ENCODE measurements at places on chromosomes 1 and 21. TPM values are rescaled to one million over a fixed set of nuclear protein-coding genes. Genes with fewer than 3 reads are reported as not detected.
A peak's percentile ranks its signal among the peaks of the same experiment; 100 is the strongest.

GRCh38 chr1:118899340-118899739 lies 88.8 kb downstream of the TBX15 start:
- H3K27me3 ChIP-seq = no peaks in the 10 kb centered on the region
- H3K4me3 ChIP-seq = no peak overlapping the region
- no peak for DNase-seq
- no peaks in the 10 kb centered on the region for H3K36me3 ChIP-seq
- no peaks in the 10 kb centered on the region for H3K4me1 ChIP-seq

GRCh38 chr1:220616836-220617235 lies 73.3 kb upstream of the C1orf115 start:
- no peak for DNase-seq
- no peaks in the 10 kb centered on the region for H3K36me3 ChIP-seq
- no peaks in the 10 kb centered on the region for H3K4me1 ChIP-seq
- H3K27me3 ChIP-seq = no peaks in the 10 kb centered on the region
- H3K27ac ChIP-seq = no peak overlapping the region

- no peaks in the 10 kb centered on the region for H3K27me3 ChIP-seq
- peak overlapping the region; percentile 52 for H3K27ac ChIP-seq
- no peak overlapping the region for H3K4me3 ChIP-seq
- peaks cover 3% of the 10 kb centered on the region for H3K4me1 ChIP-seq
- no peaks in the 10 kb centered on the region for H3K36me3 ChIP-seq
- peak; percentile 62 for DNase-seq
Measured at GRCh38 chr1:9877962-9878361, 32.1 kb downstream of the CTNNBIP1 start.

DNA sequence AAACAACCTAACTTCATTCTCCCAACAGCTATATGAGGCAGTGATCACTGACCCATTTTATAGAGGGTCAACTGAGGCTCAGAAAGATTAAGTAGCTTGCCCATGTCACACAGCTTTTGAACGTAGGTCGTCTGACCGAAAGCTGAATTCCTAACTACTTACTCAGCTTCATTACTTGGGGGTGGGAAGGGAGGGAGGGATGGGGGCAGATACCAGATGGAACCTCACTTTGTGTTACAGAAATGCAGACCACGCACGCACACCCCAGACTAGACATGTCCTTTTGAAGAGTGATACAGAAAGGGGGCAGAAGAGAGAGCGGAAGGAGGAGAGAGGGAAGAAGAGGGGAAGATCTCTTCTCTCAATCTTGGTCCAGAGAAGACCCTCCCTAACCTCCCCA lies 2.3 kb downstream of the ADGRB2 start:
- no peaks in the 10 kb centered on the region for H3K36me3 ChIP-seq
- no peak for DNase-seq
- peaks cover 16% of the 10 kb centered on the region for H3K4me1 ChIP-seq
- no peak overlapping the region for H3K4me3 ChIP-seq
- no peaks in the 10 kb centered on the region for H3K27me3 ChIP-seq
- H3K27ac ChIP-seq = no peak overlapping the region

DNA sequence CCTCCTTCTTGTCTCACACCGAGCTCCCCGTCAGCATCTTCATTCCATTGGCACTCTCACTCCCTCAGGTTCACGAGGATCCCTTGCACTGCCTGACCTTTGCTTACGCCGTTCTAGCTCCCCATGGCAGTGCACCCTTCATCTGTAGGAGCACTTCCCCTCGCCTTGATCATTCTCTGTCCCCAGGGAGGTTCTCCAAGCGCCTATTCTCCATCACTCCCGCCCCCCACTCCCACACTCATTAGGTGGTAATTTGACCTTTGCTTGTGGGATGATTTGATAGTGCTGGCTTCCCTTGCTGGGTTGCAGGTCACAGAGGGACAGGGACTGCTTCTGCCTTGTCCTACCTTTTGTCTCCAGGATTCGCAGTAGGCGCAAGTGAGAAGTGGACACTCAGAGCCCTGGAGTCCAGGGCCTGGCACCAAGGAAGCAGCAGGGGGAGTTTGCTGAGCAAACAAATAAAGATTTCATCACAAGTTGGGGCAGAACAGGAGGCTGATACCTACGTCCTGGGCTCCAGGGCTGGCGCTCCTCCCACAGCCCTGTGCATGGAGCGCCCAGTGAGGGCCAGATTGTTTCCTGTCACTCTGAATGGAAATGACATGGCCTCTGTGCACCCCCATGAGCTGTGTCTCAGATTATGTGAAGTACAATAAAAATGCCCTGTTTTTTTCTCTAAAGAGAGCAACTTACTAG lies 82.0 kb upstream of the RUNX3 start:
- H3K27ac ChIP-seq = no peak overlapping the region
- no peaks in the 10 kb centered on the region for H3K36me3 ChIP-seq
- no peak overlapping the region for H3K4me3 ChIP-seq
- no peaks in the 10 kb centered on the region for H3K4me1 ChIP-seq
- no peaks in the 10 kb centered on the region for H3K27me3 ChIP-seq

DNA sequence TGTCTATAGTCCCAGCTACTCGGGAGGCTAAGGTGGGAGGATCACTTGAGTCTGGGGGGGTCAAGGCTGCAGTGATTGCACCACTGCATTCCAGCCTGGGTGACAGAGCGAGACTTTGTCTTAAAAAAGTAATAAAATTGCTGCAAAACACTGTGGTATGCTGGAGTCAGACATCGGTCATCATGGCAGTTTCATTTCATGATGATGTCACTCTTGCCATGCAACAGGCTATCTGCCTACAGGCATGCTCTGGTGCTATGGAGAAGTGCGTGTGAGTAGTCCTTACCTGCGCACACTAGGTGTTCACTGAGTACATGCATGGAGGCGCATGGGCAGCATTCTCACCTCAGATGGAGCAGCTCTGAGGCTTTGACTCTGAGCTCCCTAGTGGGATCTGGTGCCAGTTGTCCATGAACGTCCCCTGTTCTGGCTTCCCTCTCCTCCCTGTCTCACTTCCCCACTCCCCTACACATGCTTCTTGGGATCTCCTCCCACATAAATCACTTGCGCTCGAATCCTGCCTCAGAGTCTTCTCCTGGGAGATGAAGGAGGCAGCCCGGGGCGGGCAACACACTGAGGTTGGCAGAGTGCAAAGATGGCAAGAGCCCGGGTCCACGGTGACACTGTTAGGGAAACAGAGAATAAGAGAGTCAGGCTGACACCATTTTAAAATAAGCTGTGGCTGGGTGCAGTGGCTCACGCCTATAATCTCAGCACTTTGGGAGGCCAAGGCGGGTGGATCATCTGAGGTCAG lies 10.4 kb upstream of the CELA3B start:
- no peaks in the 10 kb centered on the region for H3K27me3 ChIP-seq
- H3K4me3 ChIP-seq = no peak overlapping the region
- H3K4me1 ChIP-seq = no peaks in the 10 kb centered on the region
- H3K27ac ChIP-seq = no peak overlapping the region
- DNase-seq = no peak

CLDN17 gene
- not detected for total RNA-seq

- no peak overlapping the region for H3K4me3 ChIP-seq
- H3K4me1 ChIP-seq = no peaks in the 10 kb centered on the region
- no peak overlapping the region for H3K27ac ChIP-seq
- no peaks in the 10 kb centered on the region for H3K36me3 ChIP-seq
- no peaks in the 10 kb centered on the region for H3K27me3 ChIP-seq
- DNase-seq = no peak
Measured at GRCh38 chr21:35601211-35601610, 459.1 kb downstream of the SETD4 start.

DNA sequence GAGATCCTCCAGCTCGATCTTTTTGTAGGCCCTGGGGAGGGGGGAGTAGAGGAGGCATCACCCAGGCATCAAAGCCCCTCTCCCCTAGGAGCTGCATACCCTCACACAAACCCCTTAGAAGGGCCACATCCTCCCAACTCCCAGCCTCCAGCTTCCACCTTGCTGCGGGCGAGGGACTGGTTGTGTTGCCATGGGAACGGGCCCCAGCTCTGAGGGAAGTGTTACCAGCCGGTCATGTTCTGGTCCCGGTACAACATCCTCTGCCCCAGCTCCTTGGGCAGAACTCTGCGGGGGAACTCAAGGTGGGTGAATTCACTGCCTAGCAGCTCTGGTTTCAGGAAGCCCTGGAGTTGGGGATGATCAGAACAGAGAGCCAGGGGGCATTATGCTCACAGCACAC lies 4.1 kb downstream of the PPM1J start:
- H3K4me3 ChIP-seq = no peak overlapping the region
- no peak for DNase-seq
- H3K36me3 ChIP-seq = no peaks in the 10 kb centered on the region
- no peaks in the 10 kb centered on the region for H3K4me1 ChIP-seq
- H3K27ac ChIP-seq = no peak overlapping the region

BMP8B gene
- total RNA-seq = 0.48 TPM

DNA sequence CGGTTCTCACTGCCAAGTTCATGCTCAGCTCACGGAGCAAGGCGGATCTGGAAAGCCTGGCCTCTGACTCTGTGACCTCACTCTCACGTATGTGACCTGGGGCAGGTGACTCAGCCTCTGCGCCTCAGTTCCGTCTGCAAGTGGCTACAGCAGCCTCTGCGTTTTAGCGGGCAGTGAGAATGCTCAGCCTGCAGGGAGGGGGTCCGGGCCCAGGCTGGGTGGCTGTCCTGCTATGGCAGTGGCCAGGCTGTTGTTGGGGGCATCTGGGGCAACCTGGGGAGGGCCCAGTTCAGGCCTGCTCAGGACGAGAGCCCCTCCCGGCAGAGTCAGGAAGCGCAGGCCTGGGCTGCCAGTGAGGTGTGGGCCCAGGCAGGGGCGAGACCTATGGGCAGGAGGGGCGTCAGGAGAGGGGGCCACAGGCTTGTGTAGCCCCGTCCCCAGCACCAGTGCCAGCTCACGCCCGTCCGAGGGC lies 27.9 kb downstream of the ARHGEF16 start:
- H3K27me3 ChIP-seq = no peaks in the 10 kb centered on the region
- no peaks in the 10 kb centered on the region for H3K4me1 ChIP-seq

- no peak overlapping the region for H3K4me3 ChIP-seq
- no peaks in the 10 kb centered on the region for H3K36me3 ChIP-seq
- H3K4me1 ChIP-seq = no peaks in the 10 kb centered on the region
- peak; percentile 27 for DNase-seq
- H3K27ac ChIP-seq = no peak overlapping the region
Measured at GRCh38 chr1:94401206-94401605, 17.0 kb upstream of the ABCD3 start.

- no peak for DNase-seq
- H3K27ac ChIP-seq = peak overlapping the region; percentile 81
- H3K36me3 ChIP-seq = no peaks in the 10 kb centered on the region
- H3K4me3 ChIP-seq = no peak overlapping the region
- H3K4me1 ChIP-seq = peaks cover 7% of the 10 kb centered on the region
Measured at GRCh38 chr1:12181568-12181967, 14.8 kb downstream of the TNFRSF1B start.

KCNT2 gene
- 3.7 TPM for total RNA-seq

A3GALT2 gene
- total RNA-seq = not detected

TSPEAR gene
- total RNA-seq = 0.15 TPM

DNA sequence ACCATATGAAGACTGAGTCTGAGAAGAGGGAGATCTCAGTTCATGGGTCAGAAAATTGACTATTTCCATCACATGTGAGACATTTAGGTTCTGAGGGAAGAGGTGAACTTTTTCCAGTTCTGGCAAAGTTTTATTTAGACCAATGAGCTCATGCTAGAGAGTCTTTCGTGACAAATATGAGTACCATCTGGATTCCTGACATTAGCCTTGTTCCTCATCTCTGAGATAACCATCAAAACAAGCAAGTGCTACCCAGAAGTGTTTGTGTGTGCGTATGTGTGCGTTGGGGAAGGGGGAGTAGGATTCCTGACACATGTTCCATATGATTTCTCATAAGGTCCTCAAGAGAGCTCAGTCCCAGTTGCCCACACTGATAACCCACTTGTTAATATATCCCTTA lies 120.6 kb downstream of the FASLG start:
- no peak overlapping the region for H3K4me3 ChIP-seq
- DNase-seq = no peak
- no peak overlapping the region for H3K27ac ChIP-seq

RGS16 gene
- 1.3 TPM for total RNA-seq

DNA sequence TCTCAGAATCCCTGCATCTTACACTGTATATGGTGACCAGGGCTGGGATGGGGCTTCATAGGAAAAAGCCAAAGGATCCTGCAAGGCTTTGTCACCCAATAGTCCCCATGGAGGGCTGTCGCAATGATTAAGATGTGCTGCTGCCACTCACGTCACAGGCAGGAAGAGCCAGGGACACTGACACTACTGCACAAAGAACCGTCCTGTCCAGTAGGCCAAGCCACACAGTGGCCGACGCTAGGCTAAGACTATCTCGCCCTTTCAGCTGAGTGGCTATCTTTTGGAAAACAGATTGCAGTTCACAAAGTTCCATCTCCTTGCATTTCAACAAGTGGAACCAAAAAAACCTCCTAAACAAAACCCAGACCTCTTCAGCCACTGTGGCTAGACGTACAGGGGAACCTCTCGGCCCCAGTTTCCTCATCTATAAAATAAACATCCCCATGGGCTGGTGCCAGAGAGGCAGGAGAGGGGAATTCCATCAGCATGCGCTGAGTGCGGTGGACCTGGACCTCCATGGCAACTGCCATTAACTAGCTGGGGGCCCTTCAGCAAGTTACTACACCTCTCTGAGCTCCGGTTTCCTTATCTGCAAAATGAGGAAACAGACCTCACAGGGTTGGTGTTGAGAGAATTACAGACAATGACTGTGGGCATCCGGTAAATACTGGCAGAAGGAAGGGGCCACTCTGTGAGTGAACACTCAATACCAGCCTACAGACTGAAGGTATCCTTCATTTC lies 8.7 kb downstream of the CAPZB start:
- H3K27ac ChIP-seq = peak overlapping the region; percentile 74
- H3K4me1 ChIP-seq = peaks cover 40% of the 10 kb centered on the region
- no peak for DNase-seq
- H3K27me3 ChIP-seq = no peaks in the 10 kb centered on the region
- H3K36me3 ChIP-seq = no peaks in the 10 kb centered on the region

DNA sequence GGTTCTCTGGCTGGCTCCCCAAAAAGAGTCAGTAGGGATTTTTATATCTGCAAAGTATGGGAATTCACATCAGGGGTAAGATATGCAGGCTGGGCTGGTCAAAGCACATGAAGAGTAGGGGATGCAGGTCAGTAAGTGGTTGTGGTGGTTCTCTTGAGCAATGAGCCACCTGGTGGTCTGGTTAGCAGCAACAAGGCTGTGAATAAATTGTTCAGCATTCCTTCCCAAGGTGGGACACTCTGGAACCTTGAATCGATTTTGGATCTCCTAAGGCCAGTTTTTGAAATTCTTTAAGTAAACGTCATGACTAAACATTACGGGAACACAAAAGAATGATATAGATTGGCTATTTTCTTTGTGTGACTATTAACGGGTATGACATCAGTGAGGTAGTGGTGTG lies 563.0 kb upstream of the NEGR1 start:
- no peaks in the 10 kb centered on the region for H3K36me3 ChIP-seq
- H3K27me3 ChIP-seq = no peaks in the 10 kb centered on the region
- H3K4me1 ChIP-seq = no peaks in the 10 kb centered on the region
- no peak overlapping the region for H3K4me3 ChIP-seq
- no peak for DNase-seq
- H3K27ac ChIP-seq = no peak overlapping the region

All from breast epithelium (tissue), 4 donors.